Activated naive CD4-positive, alpha-beta T cell treated with anti-CD3 and anti-CD28 coated beads for 36 hours (primary cell): ENCODE measurements at places on chromosomes 2 and 18. TPM values are rescaled to one million over a fixed set of nuclear protein-coding genes. Genes with fewer than 3 reads are reported as not detected.

FNDC4 gene
- total RNA-seq, result not detected

RBM44 gene
- total RNA-seq, result 0.52 TPM

ALK gene
- not detected for total RNA-seq

FAP gene
- total RNA-seq, result not detected

FAHD2B gene
- total RNA-seq, result 26.1 TPM

MC5R gene
- total RNA-seq, result not detected

RFTN2 gene
- total RNA-seq, result not detected

ACADL gene
- not detected for total RNA-seq

PTPRM gene
- total RNA-seq, result 4.3 TPM

NT5DC4 gene
- total RNA-seq, result not detected

ATOH8 gene
- not detected for total RNA-seq

KIAA2012 gene
- not detected for total RNA-seq

MBP gene
- 36.6 TPM for total RNA-seq

IL1F10 gene
- not detected for total RNA-seq

ZC3H8 gene
- total RNA-seq, result 15.5 TPM

GGCX gene
- 17.5 TPM for total RNA-seq

ERBB4 gene
- total RNA-seq, result not detected

CYP27C1 gene
- not detected for total RNA-seq

MARS2 gene
- total RNA-seq, result 7.5 TPM

NCOA1 gene
- total RNA-seq, result 14.0 TPM

UNC50 gene
- 23.0 TPM for total RNA-seq

RNF144A gene
- 49.0 TPM for total RNA-seq

CFLAR gene
- total RNA-seq, result 222 TPM

TTC32 gene
- 17.0 TPM for total RNA-seq

CTDSP1 gene
- 26.1 TPM for total RNA-seq

KCNG2 gene
- not detected for total RNA-seq

GPR35 gene
- 2.6 TPM for total RNA-seq

DRC1 gene
- total RNA-seq, result not detected

RGPD8 gene
- 13.0 TPM for total RNA-seq

HJURP gene
- total RNA-seq, result 129 TPM
